ENCODE measurements at places on chromosomes 2 and 18.

DNA sequence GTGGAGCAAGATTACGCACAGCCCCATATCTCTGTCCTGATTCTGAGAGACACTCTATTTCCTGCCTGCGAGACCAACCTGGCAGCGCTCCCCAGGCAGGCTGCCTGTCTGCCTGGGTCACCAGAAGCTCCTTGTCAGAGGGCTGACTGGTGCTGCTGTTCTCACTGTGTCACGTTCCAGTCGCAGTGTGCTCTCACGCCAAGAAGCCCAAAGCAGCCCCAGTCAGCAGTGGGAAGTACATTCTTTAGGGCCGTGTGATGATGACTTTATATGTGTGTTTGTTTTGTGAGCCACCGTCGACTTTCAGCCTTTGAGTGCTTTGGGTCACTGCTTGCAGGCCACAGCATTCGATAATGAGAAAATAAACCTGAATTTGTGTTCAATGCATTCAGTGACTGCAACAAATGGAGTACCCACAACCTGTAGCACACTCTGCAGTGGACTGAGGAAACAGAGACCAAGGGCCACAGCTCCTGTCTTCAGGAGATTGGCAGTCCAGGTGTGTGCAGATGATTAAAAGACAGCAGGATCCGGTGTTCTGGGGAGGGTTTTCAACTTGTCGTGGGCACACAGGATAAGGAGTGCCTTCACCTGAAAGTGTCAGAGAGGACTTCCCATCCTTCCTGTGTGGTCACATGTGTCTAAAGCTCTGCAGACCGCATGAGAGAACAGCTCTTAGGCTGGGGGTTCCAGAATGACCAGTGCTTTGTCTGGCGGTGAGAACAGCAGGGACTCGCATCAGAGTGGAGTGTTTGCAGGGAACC, 4.8 kb downstream of the TNFRSF11A start:
- DNase-seq: no peak

DNA sequence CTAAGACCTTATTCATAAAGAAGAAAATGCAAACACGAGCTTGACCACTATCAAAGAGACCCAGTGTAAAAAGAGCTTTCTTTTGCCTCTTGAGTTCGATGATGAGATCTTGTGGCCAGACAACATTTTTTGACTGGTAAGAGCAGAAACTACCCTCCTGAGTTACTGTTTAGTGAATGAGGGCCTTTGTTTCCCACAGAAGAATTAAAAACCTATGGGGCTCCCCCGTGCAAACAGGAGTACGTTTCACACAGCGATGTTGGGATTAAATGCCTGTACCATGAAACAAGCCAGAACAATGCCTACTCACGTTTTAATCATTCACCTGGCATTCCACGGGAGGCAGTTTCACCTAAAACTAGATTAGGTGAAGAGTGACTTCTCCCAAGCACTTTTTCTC, 36.0 kb downstream of the MYCN start:
- no peak for DNase-seq

DNA sequence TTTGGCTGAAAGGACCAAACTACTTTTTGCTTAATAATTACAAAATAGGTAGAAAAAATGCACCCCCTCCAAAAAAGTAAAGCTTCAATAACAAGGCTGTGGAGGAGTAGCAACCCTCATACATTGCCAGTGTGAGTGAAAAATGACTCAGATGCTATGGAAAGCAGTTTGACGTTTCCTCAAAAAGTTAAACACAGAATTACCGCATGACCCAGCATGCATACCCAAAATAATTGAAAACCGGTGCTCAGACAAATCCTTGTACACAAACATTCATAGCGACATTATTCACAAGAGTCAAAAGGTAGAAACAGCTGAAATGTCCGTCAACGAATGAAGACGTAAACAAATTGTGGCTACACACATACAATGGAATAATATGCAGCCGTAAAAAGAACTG, 38.8 kb upstream of the DAPL1 start:
- no peak for DNase-seq

DNA sequence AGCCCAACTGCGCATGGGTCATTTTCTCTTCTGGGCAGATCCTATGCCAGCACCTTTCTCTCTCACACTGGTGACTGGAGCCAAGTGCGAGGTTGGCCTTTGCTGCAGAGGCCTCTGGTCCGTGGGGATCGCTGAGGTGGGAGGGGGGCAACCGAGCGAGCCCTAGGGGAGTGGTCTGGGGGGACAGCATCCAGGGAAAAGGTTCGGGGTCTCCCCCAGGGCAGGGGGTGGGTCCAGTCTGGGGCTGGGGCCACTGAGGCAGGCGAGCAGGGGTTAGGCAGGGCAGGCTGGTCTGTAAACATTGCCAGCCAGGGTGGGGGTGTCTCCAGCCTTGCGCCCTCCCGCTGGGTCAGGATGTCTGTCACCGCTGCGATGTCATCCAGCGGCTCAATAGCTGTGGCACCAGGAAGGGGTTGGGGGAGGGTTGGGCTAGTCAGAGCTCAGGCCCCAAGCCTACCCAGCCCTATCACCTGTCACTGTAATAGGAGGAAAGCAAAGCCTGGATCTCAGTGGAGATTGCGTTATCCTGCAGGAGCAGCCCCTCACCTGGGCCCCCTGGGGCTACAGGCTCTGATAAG, 4.7 kb downstream of the WDR54 start:
- no peak for DNase-seq

GRCh38 chr18:48841381-48842258, 109.1 kb downstream of the SMAD7 start:
- DNase-seq: peak; percentile 83

DNA sequence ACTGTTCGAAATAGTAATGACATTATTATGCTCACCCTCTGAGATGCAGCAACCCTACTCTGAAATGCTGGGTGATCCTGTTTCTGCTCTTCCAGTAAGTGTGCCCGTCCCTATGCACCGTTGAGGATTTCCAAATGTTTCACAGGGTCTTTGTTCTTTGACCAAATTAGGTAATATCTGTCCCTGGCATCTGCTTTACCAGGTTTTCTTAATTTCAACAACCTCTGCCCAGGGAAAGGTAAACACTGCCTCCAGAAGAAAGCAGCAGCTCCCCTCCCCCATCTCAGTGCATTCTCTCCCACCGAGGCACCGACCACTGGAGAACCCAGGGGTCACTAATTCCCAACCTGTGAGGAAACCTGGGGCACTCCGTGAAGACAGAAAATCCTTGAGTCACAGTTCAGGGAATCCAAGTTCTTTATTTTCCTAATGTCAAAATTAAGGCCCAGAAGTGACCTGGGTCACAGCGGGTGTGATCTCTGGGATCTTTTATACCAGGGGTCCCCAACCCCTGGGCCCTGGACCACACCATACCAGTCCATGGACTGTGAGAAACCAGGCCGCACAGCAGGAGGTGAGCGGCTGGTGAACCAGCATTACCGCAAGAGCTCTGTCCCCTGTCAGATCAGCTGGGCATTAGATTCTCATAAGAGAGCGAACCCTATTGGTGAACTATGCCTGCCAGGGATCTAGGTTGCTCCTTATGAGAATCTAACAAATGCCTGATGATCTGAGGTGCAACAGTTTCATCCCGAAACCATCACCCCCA, 1.2 kb upstream of the GRB14 start:
- no peak for DNase-seq

GRCh38 chr2:170206805-170207407, 29.0 kb downstream of the MYO3B start:
- DNase-seq: no peak

- no peak for DNase-seq
Observed at GRCh38 chr18:37564711-37565100, 892 bp downstream of the CELF4 start.

GRCh38 chr2:174570318-174570958, 27.2 kb downstream of the WIPF1 start:
- DNase-seq: no peak

GRCh38 chr2:9578467-9579235, 23.0 kb upstream of the ADAM17 start:
- no peak for DNase-seq

DNA sequence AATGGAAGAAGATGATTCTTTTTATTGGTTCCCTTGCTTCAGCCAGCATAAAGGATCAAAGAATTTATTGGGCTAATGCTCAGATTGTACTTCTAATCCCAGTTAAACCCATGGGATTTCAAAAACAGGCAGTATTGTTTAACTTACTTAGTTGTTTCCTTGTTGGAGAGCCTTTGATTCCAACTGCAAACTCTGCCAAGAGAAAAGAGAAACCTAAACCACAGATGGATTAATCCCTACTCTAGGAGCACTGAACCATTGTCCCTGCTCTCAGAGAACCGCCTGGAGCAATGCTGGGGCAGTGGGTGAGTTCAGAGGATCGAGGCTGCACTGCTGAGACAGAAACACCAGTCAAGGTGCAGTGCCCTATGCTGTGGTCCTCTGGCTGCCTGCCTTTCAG, 44.9 kb upstream of the SIGLEC15 start:
- no peak for DNase-seq

- no peak for DNase-seq
Observed at GRCh38 chr2:222993920-222994650, 57.9 kb upstream of the KCNE4 start.

DNA sequence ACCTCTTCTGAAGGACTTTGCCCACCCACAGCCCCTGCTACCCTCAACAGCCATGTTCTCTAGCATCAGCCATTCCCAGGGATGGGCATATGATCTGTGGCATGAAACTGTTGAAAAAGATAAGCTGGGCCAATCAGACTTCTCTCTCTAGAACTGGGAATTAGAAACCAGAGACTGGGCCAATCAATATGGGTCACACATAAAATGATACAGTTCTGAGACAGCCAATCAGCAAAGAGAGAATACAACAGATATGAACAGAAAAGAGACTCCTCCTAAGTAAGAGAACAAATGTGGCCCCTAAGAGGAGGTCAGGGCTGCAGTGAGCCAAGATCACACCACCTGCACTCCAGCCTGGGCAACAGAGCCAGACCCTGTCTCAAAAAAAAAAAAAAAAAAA, 2.1 kb downstream of the KIDINS220 start:
- DNase-seq: no peak

DNA sequence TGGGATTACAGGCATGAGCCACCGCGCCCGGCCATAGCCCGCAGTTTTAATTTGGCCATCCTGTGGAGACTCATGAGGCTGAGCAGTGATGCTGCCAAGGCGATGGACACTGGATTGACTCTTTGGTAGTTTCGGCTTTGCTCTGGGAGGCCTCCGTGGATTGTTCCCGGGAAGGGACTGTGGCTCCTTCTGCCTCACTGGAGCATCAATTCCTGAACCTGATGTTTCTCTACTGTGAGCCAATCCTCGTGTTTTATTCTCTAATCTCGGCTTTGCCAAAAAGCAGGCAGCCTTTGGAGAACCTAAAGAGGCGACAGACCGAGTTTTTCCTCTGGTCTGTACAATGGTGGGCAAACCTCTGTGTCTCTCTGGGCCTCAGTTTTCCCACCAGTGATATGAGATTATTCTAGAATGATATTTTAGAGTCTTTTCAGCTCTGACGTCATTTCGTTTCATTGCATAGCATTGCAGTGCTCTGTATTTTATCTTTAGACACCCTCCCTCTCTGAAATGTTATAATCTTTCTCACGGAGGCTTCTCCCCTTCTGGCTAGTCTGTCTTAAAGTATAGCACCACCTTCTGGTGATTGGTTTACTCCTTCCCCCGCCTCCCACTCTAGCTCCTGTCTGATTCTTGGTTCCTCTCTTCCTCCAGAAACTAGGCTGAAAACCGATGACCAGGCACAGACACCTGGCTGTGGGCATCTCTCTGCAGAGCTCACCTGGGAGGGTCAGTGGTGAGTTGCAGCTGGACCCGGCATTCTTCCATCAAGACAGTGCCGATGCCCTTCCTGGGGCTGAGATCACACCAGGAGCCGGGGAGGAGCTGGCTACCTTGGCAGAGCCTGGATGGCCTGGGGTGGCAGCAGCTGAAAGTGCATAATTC, 341.3 kb downstream of the MYCN start:
- no peak for DNase-seq

DNA sequence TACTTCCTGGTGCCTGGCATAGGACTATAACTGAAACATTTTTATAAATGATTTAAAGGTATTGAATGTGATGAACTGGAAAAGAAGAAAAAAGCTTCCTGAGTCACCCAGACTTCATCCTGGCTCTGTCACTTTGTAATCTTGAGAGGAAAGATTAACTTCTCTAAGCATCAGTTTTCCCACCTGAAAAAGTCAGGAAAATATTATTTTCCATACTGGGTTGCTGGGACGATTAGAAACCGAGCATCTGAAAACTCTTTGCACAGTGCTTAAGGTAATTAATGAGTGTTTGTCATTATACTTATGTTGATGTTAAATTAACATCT, 71.8 kb downstream of the FMNL2 start:
- no peak for DNase-seq

DNA sequence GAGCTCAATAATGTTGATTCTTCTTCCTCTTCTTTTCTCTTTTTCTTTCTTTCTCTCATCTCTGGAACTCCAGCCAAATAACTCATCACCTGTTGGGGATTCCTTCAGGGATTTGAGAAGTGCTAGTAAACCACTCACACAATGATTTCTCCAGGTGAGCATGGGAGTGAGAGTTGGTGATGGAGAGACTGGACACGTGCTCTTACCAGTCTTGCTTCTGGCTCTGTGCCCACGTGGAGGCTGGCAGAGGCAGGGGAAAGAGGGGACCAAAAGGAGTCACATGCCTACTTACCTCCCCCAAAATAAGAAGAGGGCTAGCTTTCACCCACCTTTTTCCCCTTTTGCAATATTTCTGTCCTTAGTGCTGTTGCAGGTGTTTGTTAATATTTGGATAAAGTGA, 28.6 kb upstream of the CCDC85A start:
- no peak for DNase-seq

GRCh38 chr2:71603311-71603811, 150.0 kb downstream of the DYSF start:
- no peak for DNase-seq

GRCh38 chr2:40096360-40096759, 317.3 kb upstream of the THUMPD2 start:
- no peak for DNase-seq

- no peak for DNase-seq
Observed at GRCh38 chr2:97646977-97647376, 1.1 kb downstream of the COX5B start.

- no peak for DNase-seq
Observed at GRCh38 chr18:47492691-47493090, 241.2 kb upstream of the SKOR2 start.

DNA sequence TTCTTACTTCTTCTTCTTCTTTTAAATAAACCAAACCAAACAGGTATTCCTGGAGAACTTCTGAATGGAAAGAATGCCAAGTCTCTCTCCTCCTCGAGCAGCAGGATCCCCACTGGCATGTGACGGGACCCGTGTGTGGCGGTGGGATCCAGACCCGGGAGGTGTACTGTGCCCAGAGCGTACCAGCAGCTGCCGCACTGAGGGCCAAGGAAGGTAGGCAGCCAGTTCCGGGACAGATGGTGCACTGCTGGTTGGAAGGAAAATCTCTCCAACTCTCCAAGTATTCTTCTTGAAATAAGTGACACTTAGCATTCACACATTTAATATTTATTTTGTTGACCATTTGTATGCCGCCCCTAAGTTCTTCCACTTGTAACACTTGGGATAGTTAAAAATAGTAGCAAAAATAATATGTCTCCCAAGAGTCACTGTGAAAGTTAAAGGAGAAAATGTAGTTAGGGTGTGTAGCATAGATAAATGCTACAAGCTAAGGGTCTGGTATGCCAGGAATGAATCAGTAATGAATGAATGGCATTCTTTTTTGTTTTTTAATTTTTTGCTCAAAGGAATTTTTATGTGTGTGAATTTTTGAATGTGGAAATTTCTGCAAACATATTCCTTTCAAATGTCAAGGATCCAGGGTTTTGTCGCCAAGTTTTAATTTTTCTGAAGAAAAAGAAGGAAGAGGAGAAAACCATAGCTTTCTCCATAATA, 349.9 kb downstream of the THSD7B start:
- DNase-seq: no peak

Measured in GF-D8 (cell line).